ENCODE measurements at places on chromosomes 13 and 19.

DNA sequence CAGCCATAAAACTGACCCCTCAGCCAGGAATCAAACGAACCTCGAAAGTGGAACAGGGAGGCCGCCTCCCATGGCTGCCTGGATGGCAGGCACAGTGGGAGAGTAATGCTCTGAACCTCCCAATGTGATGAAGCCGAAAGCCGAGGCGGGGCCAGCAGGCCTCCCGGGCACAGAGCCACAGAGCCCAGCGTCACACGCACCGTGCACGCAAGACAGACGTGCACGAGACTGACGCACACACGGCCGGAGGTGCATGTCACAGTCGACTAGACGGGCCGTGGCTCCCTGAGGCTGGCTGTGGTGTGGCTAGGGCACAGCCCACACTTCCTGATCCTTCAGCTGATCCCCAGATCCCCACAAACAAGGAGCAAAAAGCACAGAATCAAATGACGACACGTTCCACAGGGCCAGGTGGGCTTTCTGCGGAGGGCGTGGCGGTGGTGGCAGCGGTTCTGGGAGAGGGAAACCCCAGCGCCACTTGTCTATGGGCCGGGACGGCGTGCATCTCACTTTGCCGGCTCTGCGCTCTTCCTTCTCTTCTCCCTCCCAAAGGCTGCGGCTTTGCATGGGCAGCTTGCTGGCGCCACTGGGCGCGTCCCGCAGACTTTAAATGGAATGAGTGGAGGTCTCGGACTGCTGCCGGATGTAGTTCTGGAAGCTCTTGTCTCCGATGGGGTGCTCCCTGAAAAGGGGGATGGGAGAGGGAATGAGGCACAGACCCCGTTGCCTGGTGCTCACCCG lies 5.0 kb upstream of the C13orf46 start:
- no peak for DNase-seq

DNA sequence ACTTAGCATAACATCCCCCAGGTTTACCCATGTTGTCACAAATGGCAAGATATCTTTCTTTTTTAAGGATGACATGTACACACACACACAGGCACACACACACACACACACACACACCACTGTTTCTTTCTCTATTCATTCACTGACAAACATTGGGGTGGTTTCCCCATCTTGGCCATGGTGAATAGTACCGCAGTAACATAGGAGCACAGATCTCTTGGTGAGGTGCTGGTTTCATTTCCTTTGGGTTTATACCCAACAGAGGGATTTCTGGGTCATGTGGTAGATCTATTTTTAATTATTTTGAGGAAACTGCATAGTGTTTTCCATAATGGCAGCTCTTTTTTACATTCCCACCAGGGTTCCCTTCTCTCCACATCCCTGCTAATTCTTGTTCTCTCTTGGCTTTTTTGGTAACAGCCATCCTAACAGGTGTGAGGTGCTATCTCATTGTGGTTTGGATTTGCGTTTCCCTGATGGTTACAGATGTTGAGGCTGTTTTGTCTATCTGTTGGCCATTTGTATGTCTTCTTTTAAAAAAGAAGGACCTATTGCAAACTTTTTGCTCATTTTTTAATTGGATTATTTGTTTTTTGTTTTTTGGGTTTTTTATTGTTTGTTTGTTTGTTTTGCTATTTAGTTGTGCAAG lies 251.7 kb upstream of the IRS2 start:
- DNase-seq: no peak

DNA sequence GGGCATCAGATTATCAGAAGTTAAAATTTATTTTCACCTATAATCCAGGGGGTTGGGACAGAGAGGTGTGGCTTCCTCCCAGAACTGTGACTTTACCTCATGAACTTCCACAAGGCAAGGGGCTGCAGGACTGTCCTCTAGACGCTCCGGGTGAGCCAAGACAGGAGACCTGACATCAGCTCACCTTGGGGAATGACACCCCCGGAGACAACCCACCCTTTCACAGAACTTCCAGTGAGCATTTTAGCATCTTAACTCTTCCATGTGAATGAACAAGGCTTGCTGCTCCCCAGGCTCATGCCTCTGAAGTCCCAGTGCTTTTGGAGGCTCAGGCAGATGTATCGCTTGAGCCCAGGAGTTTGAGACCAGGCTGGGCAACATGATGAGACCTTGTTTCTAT lies 29.4 kb upstream of the TFDP1 start:
- DNase-seq: no peak

DNA sequence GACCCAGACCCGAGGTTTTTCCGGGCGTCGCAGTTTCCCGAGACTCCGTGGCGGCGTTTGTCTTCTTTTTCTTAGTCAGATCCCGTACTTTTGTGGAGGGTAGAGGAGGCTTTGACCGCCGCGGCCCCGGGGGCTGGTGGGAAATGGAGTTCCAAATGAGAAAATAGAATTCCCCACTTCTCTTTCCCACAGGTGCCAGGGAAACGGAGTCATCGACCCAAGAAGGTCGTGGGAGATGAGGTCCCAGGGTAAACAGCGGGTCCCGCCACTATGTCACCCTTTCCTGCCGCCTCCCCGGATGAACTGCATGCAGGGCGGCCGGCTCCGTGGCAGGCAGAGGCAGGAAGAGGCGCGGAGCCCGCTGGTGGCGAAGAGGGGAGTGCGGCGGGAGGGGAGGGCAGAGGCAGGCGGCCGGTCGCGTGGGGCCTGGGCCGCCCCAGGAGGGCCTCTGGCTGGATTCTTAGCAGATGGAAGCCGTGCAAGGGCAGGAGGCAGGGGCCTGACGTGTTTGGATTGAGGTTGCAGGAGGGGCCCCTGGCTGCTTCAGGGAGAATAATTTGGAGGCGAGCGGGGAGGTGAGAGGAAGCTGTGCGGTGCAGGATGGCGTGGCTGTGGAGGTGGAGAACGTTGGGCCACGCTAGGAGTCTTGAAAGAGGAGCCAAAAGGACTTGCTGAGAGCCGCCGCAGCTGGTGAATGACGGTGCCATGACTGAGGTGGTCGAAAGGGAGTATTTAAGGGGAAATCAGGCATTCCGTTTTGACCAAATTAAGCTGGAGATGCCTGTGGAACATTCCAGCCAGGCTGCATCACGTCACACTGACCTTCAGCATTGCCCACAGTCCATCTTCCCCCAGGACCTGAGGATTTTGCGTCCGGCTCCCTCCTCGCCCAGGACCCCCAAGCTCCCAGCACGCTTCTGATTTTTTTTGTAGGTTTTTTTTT lies 11.7 kb downstream of the CYTH2 start:
- DNase-seq: no peak

GRCh38 chr19:52786078-52786463 lies 520 bp downstream of the ZNF600 start:
- DNase-seq: no peak

GRCh38 chr13:40987606-40988280 lies 31.4 kb downstream of the ELF1 start:
- no peak for DNase-seq

- no peak for DNase-seq
Observed at GRCh38 chr19:32945260-32945659, 26.5 kb downstream of the CEP89 start.

DNA sequence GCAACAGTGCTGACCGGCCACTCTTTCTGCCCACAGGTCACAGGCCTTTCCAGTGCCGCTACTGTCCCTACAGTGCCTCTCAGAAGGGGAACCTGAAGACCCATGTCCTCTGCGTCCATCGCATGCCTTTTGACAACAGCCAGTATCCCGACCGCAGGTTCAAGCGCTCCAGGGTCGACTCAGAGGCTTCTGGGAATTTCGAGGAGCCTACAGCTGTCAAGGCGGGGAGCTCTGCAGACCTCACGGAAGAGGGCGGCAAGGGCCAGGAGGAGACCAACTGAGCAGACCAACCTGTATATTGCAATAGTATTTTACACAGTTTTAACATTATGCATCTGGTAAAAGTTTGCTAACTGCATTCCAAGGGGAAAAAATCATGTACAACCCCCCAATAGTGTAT lies 338.5 kb downstream of the ZNF536 start:
- DNase-seq: no peak

GRCh38 chr19:45657520-45658167 lies 10.4 kb upstream of the GIPR start:
- no peak for DNase-seq

DNA sequence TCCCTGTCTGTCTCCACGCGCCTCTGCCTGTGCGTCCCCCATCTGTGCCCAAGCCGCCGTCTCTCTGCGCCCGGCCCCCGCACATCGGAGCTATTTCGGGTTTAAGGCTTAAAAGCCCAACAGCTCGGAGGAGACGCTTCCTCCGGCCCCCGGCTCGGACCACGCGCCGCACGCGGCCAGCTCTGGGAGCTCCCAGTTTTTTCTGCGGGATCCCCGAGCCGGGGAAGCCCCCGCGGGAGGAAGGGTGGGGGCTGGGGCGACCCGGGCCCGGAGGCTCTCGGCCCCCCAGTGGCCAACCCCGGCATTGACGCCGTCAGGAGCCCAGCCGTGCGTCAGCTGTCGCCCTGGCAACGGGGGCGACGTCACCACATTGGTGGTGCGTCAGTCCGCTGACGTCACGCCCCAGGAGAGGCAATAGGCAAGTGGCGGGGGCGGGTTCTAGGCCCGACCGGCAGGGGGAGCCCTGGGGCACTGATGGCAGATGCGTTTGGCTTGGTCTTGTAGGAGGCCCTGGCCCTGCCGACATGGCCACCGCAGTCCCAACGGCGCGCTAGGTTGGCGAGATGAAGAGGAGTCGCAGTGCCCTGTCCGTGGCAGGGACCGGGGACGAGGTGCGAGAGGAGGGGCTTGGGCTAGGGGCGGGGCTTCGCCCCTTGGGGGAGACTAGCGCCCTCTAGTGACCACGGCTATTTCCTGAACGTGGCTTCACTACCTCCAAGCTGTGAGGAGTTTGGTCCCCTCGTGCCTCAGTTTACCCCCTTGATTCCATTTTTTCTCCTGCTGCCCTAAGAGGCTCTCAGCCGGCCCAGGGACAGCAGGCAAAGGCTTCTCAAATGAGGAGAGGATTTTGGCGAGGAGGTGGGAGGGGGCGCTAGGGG lies 3.7 kb upstream of the PDE4A start:
- DNase-seq: peak; percentile 80

DNA sequence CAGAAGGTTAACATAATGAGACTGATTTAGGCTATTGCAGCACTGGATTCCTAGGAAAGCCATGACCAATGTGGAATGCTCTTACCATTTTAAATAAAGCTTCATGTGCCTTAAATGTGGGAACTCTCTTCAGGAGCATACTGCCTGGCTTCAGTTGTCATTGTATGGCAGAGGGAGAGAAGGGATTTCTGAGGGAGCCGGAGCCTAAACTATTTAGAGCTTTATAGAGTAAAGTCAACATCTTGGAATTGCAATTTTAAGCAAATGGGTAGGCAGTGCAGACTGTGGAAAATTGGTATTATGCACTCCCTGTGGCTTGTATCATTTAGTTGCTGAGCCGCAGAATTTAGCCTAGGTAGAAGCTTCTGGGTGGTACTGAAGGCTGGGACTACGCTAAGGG lies 2041.4 kb downstream of the PCDH9 start:
- no peak for DNase-seq

DNA sequence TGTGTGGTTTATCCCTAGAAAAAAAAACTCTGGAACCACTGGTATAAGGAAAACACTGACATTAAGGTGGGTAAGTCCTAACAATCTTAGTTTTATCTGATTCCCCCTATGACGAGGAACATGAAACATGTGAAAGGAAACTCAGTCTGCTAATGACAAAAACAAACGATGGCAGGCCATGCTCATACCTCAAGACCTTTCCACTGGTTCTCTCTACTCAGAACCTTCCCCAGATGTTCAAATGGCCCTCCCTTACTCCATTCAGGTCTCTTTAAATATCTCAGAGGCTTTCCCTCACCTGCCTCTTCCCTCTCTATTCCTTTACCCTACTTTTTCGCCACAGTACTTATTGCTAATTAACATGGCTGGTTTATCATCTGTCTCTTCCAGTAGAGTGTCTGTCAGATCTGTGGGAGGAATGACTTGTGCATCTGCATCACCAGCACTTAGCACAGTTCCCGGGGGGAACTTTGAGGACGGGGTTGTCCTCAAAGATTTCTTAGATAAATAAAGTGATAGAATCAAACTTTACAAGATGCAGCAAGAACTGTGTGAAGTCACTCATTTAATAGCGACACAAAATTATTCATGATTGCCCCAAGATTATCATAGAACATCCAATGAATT lies 1.5 kb downstream of the TUBGCP3 start:
- no peak for DNase-seq

GRCh38 chr13:88005188-88005587 lies 334.0 kb downstream of the SLITRK5 start:
- DNase-seq: no peak

- no peak for DNase-seq
Observed at GRCh38 chr13:44974056-44974793, 15.0 kb downstream of the NUFIP1 start.

DNA sequence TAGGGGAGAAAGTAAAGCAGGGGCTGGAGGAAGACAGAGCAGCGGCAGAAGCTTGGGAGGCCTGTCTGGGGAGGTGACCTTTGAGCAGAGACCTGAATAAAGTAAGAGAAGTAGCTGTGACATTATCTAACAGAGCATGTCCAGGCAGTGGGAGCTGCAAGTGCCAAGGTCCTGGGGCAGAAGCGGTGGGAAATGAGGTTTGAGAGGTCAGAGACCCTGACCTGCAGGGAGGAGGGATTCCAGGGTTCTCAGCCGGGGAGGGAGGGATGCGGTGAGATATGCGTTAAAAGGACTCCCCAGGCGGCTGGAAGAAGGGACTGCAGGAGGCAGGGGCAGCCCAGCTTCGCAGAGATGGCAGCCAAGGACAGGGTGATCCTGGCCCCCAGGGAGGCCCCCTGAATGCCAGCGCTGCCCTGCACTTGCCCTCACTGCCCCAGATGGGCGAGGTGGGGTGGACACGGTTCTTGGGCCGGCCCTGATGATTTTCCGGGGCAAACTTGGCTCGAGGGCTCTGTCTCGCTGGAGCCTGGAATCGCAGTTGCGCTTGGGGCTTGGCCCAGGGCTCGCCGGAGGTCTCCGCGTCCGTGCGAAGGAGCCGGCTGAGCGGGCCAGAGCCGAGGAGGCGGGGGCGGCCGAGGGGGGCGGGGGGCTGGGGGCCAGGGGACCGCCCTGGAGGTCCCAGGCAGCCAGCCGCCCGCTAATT lies 3.2 kb downstream of the CRLF1 start:
- no peak for DNase-seq

DNA sequence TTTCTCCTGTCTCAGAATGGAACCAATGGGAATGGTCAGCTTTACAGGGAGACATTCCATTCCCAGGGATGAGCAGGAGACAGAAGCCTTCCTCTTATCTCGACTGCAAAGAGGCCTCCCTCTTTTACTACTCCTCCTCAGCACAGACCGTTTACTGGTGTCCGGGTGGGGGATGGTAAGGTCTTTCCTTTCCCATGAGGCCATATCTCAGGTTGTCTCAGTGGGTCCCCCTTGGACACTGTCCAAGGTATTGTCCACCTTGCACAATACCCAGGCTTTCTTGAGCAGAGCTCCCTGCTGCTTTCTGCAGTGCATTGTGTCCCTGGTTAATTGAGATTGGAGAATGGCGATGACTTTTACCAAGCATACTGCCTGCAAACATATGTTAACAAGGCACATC lies 7.5 kb upstream of the ZNF808 start:
- no peak for DNase-seq

- DNase-seq: no peak
Observed at GRCh38 chr13:24267801-24268200, 41.6 kb upstream of the C1QTNF9 start.

GRCh38 chr19:40674291-40674690 lies 16.2 kb downstream of the NUMBL start:
- no peak for DNase-seq

GRCh38 chr19:1151917-1152587 lies 22.0 kb downstream of the SBNO2 start:
- DNase-seq: no peak

Data from NT2/D1 (cell line).